ENCODE measurements at places on chromosomes 3 and 15.

DNA sequence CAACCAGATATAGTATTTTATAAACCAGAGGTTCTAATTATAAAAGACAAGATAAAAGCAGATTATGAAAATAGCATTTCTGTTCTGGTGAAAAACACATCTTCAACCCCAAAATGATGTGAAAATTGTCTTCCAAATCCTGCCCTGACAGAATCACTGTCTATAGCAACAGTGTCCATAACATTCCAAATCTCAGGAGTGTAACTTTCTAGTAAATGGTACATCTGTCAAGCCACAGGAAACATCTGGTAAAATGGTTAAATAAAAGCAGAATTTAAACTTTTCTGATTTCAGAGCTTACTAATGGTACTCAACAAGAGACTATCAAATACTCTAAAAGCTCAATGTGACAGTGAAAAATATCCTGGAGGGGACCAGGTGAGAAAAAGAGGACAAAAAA, 60.5 kb downstream of the VGLL4 start:
- peaks cover 80% of the 10 kb centered on the region for H3K4me1 ChIP-seq
- peak overlapping the region; percentile 94 for H3K27ac ChIP-seq
- H3K36me3 ChIP-seq: peaks cover 8% of the 10 kb centered on the region

DNA sequence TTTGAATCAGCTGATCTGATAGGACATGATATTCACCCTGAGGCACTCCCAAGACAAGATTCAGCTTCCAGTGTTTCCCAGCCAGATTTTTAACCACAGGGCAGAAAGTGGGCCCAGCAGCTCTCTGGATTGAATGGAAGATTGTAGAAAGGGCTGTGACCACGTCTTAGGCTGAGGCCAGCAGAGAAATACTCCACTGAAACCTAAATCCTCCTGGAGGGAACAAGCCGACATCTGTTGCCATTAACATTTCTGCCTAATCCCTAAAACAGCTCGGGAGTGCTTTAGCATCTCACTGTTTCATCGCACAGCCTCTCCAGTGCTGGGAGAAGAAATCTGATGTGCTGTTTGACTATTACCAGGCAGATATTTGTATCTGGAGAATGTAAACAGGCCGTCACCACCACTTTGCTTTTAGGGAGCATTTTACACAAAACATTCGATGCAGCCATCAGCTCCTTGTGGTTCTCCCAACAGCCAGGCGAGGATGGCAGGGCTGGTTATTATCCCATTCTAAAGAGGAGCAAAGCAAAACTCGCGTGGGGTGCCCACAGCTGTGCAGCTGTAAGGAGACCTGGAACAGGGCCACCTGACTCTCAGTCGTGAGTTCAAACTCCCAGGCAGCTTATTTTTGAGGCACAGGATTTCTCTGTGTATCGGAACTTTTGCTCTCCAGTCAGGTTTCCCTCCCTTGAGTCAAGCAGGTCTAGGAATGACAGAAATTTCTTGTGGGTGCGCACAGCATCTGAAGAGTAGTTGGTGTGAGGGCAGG, 117.4 kb downstream of the LIPC start:
- peak overlapping the region; percentile 76 for H3K27ac ChIP-seq
- peak; percentile 34 for DNase-seq
- H3K4me1 ChIP-seq: peaks cover 45% of the 10 kb centered on the region
- no peaks in the 10 kb centered on the region for H3K36me3 ChIP-seq
- H3K4me3 ChIP-seq: no peak overlapping the region
- no peaks in the 10 kb centered on the region for H3K27me3 ChIP-seq

GRCh38 chr3:178754852-178755510, 218.7 kb downstream of the KCNMB2 start:
- no peaks in the 10 kb centered on the region for H3K27me3 ChIP-seq
- DNase-seq: no peak
- H3K36me3 ChIP-seq: no peaks in the 10 kb centered on the region
- no peak overlapping the region for H3K4me3 ChIP-seq
- H3K27ac ChIP-seq: no peak overlapping the region

GRCh38 chr3:18900994-18901393, 247.3 kb upstream of the KCNH8 start:
- H3K36me3 ChIP-seq: no peaks in the 10 kb centered on the region
- peak overlapping the region; percentile 33 for H3K27ac ChIP-seq
- no peak overlapping the region for H3K4me3 ChIP-seq
- DNase-seq: no peak
- H3K27me3 ChIP-seq: no peaks in the 10 kb centered on the region

DNA sequence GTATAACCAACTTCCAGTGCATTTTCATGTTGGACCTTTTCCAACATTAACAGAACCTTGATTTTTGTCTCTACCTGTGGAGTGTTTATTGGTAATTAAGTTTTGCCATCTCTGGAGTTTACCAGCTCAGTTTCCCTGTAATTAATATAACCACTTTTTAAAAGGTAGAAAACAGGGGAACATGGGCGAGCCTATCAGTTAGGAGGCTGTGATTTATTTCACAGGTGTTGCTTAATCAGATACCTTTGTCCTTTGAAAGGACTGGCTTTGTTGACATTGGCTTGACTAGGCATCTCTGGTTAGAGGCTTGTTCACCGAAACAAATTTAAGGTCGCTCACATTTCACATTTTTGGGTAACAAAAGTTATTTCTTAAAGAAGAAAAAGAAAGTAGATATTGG, 622 bp downstream of the NAALADL2 start:
- no peaks in the 10 kb centered on the region for H3K36me3 ChIP-seq
- peak overlapping the region; percentile 56 for H3K4me3 ChIP-seq
- H3K4me1 ChIP-seq: peaks cover 55% of the 10 kb centered on the region
- no peaks in the 10 kb centered on the region for H3K27me3 ChIP-seq
- peak overlapping the region; percentile 89 for H3K27ac ChIP-seq

GRCh38 chr3:75951941-75952340, 166.6 kb upstream of the ZNF717 start:
- no peak for DNase-seq
- no peak overlapping the region for H3K4me3 ChIP-seq
- H3K36me3 ChIP-seq: peaks cover 17% of the 10 kb centered on the region
- no peak overlapping the region for H3K27ac ChIP-seq
- H3K4me1 ChIP-seq: peaks cover 36% of the 10 kb centered on the region
- H3K27me3 ChIP-seq: no peaks in the 10 kb centered on the region

DNA sequence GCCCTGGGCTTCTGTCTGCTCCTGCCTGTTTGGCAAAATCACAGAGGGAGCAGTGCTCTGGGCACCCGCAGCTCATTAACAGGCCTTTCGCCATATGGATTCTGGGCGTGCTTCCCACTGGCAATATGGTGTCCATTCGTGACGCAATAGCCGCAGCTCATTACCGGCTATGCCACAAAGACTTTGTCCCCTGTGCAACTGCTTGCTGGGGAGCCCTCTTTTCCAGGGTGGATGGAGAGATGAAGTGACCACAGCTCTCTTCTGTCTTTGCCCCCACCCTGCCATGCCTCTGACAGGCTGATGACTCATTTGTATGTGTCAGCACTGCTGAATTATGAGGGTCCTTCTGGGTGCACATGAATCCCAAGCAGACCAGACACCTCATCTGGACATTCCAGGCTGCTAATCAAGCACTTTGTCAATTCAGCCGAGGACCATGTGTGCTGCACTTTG, 214.3 kb upstream of the FEZF2 start:
- no peak overlapping the region for H3K4me3 ChIP-seq
- DNase-seq: no peak
- H3K36me3 ChIP-seq: no peaks in the 10 kb centered on the region
- H3K27me3 ChIP-seq: peaks cover 19% of the 10 kb centered on the region
- H3K4me1 ChIP-seq: no peaks in the 10 kb centered on the region

DNA sequence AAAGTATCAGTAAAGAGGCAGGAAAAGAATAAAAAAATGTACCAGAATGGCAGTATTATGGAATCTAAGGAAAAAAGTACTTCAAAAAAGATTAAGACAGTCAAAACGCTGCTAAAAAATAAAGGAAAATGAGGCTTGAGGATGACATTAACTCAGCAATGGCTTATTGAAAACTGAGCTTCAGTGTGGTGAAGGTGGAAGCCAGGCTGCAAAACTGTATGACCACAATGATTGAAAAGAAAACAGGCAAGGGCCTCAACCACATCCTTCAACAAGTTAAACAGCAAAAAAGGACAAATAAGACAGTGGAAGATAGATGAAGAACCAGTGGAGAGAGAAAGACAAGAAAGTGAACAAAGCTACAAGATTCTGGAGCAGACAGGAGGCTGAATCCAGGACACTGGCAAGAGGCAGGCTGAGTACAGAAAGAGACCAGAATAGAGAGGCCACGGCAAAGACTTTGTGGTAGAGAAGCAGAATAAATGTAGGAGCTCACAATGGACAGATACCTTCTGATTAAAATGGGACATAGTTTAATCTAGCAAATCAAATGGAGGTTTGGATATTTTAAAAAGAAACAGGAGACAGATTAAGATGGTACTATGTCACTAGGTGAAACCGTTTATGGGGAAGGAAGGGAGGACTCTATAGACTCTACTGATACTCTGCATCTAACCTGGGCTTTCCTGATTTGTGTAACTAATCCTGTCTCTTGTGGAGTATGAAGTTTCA, 86.1 kb downstream of the TJP1 start:
- DNase-seq: no peak
- peak overlapping the region; percentile 59 for H3K27ac ChIP-seq
- peaks cover 47% of the 10 kb centered on the region for H3K36me3 ChIP-seq
- peaks cover 7% of the 10 kb centered on the region for H3K4me1 ChIP-seq
- no peak overlapping the region for H3K4me3 ChIP-seq

DNA sequence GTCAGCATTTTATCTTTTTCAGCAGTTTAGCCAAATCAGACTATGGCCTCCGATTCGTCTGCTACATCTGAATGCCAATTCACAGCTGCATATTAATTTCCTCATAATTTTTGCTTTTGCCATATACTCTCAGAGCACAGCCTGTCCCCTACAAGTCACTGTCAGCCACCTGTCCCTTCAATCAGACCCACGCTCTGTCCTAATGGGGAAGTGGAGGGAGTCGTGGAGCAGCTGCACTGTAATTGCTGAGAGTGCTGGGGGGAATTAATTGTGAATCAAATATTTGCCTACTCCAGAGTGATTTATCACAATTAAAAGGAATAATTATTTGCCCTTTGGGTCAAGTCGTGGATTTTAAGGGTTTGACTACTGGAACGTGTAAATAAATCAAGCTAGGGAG, 75.5 kb downstream of the EBLN2 start:
- no peak overlapping the region for H3K27ac ChIP-seq
- peaks cover 28% of the 10 kb centered on the region for H3K27me3 ChIP-seq
- no peak for DNase-seq
- no peaks in the 10 kb centered on the region for H3K36me3 ChIP-seq

- H3K36me3 ChIP-seq: no peaks in the 10 kb centered on the region
- DNase-seq: no peak
- H3K27ac ChIP-seq: no peak overlapping the region
- no peak overlapping the region for H3K4me3 ChIP-seq
These were observed 693.1 kb upstream of the NECTIN3 start for GRCh38 chr3:110378481-110378880.

GRCh38 chr3:59245859-59246501, 196.2 kb upstream of the CFAP20DC start:
- H3K4me3 ChIP-seq: no peak overlapping the region
- DNase-seq: no peak
- peaks cover 41% of the 10 kb centered on the region for H3K4me1 ChIP-seq

DNA sequence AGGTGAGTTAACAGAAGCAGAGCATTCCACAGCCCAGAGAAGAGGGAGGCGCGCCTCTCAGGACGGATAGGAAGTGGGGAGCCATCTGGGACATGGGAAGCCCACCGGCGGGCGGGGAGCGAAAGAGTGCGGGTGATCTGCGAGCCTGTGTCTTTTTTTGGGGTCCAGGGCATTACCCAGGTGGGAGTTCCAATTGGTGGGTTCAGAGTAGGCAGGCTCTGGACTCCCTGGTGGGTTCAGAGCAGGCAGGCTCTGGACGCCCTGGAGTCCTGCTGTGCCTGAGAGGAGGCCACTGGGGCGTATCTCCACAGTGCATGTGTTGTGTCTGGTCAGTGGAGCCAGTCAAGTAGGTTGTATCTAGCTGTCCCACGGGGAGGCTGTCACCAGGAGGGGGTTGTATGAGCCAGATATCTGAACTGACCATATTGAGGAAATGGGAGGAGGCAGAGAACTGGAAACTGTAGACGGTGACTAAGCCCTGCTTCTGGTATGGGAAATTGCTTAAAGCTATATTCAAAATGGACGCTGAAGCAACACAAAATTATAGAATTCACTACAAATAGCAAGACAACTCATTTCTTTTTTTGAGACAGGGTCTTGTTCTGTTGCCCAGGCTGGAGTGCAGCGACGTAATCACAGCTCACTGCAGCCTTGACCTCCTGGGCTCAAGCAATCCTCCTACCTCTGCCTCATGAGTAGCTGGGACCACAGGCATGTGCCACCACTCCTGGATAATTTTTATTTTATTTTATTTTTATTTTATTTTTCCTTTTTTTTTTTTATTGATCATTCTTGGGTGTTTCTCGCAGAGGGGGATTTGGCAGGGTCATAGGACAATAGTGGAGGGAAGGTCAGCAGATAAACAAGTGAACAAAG, 34.5 kb upstream of the CHST2 start:
- no peak overlapping the region for H3K4me3 ChIP-seq
- no peak for DNase-seq
- no peak overlapping the region for H3K27ac ChIP-seq
- no peaks in the 10 kb centered on the region for H3K4me1 ChIP-seq
- H3K36me3 ChIP-seq: no peaks in the 10 kb centered on the region

DNA sequence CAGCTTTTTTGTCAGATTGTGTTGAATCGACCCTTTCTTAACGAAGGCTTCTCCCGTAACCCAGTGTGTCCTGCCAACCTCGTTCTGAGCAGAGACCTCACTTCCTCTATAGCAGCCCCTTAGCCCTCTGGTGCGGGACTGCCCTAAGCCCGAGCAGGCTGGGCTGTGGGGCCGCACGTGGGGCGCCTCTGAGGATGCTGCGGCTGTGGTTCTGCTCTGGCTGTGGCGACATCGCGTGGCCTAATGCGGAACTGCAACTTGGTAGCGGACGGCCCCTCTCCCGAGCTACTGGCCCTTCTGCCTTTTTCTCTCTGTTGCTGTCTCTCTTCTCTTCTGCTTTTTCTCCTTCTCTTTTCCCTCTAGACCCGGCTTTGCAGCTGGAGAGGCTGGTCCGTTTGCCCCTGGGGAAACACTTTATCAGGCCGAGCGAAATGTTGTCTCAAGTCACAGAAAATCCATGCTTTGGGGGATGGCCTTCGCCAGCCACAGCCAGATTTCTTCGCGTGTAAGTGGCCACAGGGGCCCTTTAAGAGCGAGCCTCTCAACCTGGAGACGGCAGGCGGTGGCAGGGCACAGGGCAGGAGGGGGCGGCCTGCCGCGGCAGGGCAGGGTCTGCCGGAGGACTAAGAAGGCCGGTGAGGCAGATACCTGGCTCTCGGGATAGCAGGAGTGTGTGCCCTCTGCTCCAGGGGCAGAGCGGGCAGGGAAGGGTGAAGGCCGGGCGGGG, 19.4 kb upstream of the KIF23 start:
- H3K27me3 ChIP-seq: no peaks in the 10 kb centered on the region
- H3K27ac ChIP-seq: peak overlapping the region; percentile 15
- H3K36me3 ChIP-seq: no peaks in the 10 kb centered on the region
- peak; percentile 79 for DNase-seq
- no peak overlapping the region for H3K4me3 ChIP-seq

GRCh38 chr15:66294157-66294931, 976 bp downstream of the DIS3L start:
- H3K36me3 ChIP-seq: peaks cover 16% of the 10 kb centered on the region
- DNase-seq: no peak
- H3K4me3 ChIP-seq: peak overlapping the region; percentile 76
- peaks cover 34% of the 10 kb centered on the region for H3K4me1 ChIP-seq
- no peaks in the 10 kb centered on the region for H3K27me3 ChIP-seq

Data from mesothelial cell of epicardium (in vitro differentiated cells).